Glutamatergic neuron (in vitro differentiated cells): ENCODE measurements at places on chromosomes 7 and 10.

DNA sequence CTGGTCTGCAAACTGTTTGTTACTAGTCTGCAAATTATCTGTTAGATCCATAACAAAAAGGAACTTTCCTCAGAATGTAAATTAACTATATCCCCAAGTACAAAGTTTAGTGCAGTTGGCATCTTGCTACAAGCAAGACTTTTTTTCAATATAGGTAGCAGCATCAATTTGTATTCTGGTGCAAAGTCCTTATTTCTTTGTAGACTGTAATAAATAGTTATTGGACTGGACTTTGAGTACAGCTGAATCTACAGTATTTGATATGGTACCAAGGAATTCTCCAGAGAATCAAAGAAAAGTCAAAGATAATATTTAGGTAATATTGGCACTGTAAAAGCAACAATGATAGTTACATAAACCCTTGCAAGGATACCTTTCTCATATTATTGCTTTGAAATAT lies 89.6 kb downstream of the EXOC6 start:
- DNase-seq: no peak

- no peak for DNase-seq
These were observed 97.7 kb downstream of the RGS10 start for GRCh38 chr10:119444866-119445265.

DNA sequence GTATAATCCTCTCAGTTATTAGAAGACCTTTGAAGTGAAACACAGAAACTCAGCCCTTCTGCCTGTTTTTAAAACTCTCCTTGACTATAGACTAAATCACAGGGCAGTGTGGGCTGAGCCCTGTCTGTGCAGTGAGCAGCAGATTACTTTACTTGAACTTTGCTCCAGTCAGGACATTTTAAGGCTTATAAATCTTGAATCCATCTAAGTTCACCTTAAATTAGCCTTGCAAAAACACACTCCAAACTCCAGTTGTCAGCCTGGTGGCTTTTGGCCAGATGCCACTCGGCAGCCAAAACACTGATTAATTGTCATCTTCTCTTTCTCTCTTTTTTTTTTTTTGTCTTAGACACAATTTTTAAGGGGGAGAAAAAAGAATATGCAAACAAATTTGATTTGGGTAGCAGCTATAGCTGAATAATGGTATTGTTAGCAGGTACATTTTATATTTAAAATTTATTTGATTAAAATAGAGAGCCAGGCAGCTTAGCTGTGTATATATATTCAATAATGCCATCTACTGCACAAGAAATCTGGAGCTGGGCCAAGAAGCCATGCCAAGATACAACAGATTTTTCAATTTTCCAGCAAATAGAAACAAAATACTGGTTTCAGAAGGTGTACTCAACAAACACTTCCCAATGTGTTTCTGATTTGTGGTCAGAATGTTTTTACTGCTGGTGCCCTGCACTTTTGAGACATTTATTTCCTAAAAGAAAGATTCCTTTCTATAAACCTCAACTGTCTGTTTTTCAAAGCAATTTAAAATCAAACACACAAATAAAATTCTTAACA lies 247.7 kb downstream of the TFEC start:
- no peak for DNase-seq

GRCh38 chr7:19620470-19620869 lies 88.4 kb downstream of the POLR1F start:
- no peak for DNase-seq

GRCh38 chr10:109934958-109935793 lies 11.9 kb upstream of the XPNPEP1 start:
- no peak for DNase-seq

- DNase-seq: no peak
These were observed 246.9 kb upstream of the MKLN1 start for GRCh38 chr7:131080754-131081153.

GRCh38 chr7:934469-935163 lies 19.9 kb downstream of the ADAP1 start:
- DNase-seq: no peak

DNA sequence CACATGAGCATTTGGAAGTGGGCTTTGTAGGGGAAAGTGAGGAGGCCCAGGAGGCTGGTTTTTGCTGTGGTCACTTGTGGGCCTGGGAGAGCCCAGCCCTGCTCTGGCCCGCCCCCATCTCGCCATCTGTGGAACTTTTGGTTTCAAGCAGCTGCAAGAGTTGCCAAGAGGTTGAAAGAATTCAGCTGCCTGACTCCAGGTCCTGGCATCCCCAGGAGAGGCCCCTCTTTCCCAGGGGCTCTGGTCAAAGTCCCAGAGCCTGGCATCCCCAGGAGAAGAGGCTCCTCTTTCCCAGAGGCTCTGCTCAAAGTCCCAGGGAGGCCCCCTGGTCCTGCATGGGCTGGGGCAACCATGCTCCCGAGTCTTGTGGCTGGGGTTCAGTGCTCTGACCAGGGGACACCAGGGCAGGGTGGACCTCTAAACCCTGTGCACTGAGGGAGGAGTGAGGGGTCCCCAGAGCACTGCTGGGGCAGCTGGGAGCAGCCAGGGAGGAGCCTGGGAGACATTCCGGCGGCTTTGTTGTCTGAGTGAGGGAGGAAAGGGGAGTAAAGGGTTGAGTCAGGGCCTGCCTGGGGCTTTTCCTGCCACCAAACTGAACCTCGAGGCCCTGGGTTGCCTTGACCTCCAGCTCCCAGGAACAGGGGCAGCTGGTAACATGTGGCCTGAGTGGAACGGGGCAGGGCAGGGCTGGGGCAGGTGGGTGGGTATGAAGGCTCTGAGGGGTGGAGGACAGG lies 27.7 kb upstream of the CSGALNACT2 start:
- DNase-seq: peak; percentile 14

GRCh38 chr10:110504111-110504735 lies 6.5 kb downstream of the DUSP5 start:
- DNase-seq: no peak
